ENCODE measurements at places on chromosomes 2 and 18. TPM values are rescaled to one million over a fixed set of nuclear protein-coding genes. Genes with fewer than 3 reads are reported as not detected.

DNA sequence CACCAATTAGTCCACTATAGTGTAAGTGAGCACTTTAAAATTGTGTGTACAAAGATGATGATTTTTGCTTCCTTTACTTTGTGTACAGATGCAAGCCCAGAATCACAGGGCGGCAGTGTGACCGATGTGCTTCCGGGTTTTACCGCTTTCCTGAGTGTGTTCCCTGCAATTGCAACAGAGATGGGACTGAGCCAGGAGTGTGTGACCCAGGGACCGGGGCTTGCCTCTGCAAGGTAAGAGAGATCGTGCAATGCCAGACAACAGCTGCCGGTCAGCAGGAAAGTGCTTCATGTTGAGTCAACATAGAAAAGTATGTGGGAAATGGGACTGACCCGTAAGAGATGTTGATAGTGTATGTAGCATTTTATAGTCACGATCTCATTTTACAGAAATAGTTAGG is 156.8 kb upstream of the TTC39C start:
- DNase-seq: no peak
- no peaks in the 10 kb centered on the region for H3K27me3 ChIP-seq
- H3K4me3 ChIP-seq: no peak overlapping the region
- no peaks in the 10 kb centered on the region for H3K4me1 ChIP-seq
- H3K27ac ChIP-seq: no peak overlapping the region

DNA sequence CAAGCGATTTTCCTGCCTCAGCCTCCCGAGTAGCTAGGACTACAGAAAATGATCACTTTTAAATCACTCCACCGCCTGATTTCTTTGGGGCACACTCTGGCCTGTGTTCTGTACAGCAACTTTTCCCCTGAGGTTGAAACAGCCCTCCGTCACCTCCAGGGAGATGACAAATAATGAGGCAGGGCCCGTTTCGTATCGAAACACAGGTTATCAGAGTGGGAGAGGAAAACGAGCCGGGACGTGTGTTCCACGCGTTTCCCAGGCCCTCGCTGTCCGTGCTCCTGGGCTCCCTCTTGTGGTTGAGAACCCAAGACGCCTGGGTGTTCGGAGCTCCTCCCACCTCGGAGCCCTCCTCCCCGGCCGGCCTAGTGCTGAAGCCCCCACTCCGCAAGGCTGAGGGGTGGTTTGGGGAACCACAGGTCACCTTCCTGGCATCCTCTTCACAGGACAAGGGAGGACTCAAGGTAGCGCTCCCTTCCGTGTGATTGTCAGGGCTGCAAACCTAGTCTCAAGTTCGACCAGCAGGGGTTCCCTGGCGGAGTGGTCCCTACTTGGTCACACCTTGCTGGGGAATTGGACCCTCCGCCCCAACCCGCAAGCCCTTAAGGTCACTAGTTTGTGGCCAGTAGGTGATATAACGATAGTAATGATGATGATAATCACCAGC is 12.8 kb downstream of the ATP6V1B1 start:
- peaks cover 13% of the 10 kb centered on the region for H3K4me1 ChIP-seq
- DNase-seq: peak; percentile 66
- H3K4me3 ChIP-seq: peak overlapping the region; percentile 40
- H3K27ac ChIP-seq: no peak overlapping the region
- no peaks in the 10 kb centered on the region for H3K27me3 ChIP-seq

GRCh38 chr2:191557841-191558240 is 120.1 kb upstream of the NABP1 start:
- H3K27ac ChIP-seq: no peak overlapping the region
- no peak overlapping the region for H3K4me3 ChIP-seq
- H3K4me1 ChIP-seq: peaks cover 3% of the 10 kb centered on the region
- H3K36me3 ChIP-seq: no peaks in the 10 kb centered on the region

- H3K36me3 ChIP-seq: no peaks in the 10 kb centered on the region
- no peak overlapping the region for H3K27ac ChIP-seq
- no peaks in the 10 kb centered on the region for H3K27me3 ChIP-seq
- H3K4me3 ChIP-seq: no peak overlapping the region
- no peak for DNase-seq
Measured at GRCh38 chr2:168673265-168674189, 128.9 kb upstream of the NOSTRIN start.

DNA sequence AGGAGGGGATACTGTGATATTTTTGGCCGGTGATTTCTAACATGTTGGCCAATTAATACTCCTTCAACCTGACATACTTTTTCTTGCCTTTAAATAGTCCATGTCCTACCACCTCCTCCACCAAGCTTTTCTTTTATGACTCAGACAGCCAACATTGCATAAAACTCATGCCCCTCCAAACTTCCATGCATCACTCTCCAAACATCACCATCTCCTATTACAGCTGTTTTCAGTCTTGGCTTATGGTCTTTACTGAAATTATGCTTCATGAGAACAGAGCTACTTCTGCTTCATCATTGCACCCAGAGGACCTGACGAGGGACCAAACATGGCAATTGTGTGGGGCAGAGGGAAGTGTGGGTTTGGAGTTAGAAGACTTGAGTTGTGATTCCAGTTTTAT is 305.4 kb downstream of the LPIN1 start:
- DNase-seq: no peak
- no peak overlapping the region for H3K4me3 ChIP-seq
- H3K27ac ChIP-seq: no peak overlapping the region

DNA sequence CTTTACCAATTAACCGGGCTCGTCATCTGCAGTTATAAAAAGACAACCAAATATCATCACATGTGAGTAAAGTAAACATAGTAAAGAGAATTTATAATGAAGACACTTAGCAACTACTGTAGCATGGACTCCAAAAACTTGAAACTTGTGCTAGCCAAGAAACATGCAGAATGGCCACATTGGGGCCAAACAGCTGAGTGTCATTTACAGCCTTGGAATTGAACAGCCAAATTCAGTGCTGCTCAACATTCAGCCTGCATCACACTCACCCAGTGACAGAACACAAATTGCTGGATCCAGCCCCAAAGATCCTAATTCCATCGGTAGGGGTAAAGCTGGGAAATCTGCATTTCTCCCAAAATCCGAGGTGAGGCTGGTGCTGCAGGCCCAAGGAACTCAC is 224.8 kb upstream of the GYPC start:
- no peak overlapping the region for H3K4me3 ChIP-seq
- no peaks in the 10 kb centered on the region for H3K27me3 ChIP-seq
- no peak overlapping the region for H3K27ac ChIP-seq
- DNase-seq: no peak
- no peaks in the 10 kb centered on the region for H3K4me1 ChIP-seq

DNA sequence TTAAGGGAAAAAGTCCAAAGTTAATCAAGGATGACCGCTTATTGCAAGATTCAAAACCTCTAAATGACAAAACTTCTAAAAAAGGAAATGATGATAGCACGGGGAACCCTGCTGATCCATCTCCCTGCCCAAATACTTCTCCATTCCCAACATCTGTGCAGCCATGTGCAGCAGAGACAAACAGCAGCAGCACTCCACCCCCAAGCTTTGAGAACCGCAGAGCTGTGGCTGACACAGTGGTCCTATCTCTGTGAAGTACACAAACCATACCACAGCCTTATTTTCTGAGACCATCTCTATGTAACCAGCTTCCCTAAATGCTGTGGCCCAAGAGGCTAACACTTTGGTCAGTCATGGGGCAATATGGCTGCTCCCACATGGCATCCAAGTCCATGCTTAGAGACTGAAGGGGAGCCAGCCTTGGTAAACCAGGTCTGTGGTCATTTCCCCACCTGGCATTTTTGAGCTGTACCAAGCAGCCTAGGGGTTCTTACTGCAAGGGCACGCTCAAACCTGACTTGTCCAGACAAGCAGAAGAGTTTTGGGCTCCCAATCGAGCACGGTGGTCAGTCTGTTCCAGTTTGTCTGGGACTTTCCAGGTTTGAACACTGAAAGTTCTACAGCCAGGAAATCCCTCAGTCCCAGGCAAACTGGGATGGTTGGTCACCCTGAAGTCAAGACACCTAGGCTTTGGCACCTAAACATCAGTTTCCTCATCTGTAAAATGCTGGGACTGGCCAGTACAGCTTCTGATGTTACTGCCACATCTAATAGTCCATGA is 17.1 kb upstream of the NFE2L2 start:
- H3K27me3 ChIP-seq: no peaks in the 10 kb centered on the region
- no peaks in the 10 kb centered on the region for H3K4me1 ChIP-seq
- H3K4me3 ChIP-seq: no peak overlapping the region
- no peak for DNase-seq
- H3K36me3 ChIP-seq: no peaks in the 10 kb centered on the region

Gene GTF2A1L
- not detected for total RNA-seq

Gene PHOSPHO2
- 4.9 TPM for total RNA-seq

Gene FAM228A
- not detected for total RNA-seq

Gene HOXD12
- not detected for total RNA-seq

Measured in CD8-positive, alpha-beta memory T cell (primary cell).